ENCODE measurements at places on chromosomes 4 and X. TPM values are rescaled to one million over a fixed set of nuclear protein-coding genes. Genes with fewer than 3 reads are reported as not detected.

GRCh38 chrX:68936608-68937007, 107.8 kb downstream of the EFNB1 start:
- DNase-seq, result no peak
- H3K36me3 ChIP-seq, result no peaks in the 10 kb centered on the region
- no peak overlapping the region for H3K4me3 ChIP-seq
- no peaks in the 10 kb centered on the region for H3K4me1 ChIP-seq
- H3K27me3 ChIP-seq, result no peaks in the 10 kb centered on the region

GRCh38 chrX:134161162-134161561, 75.8 kb upstream of the CCDC160 start:
- H3K27ac ChIP-seq, result no peak overlapping the region
- H3K4me3 ChIP-seq, result no peak overlapping the region
- DNase-seq, result no peak
- no peaks in the 10 kb centered on the region for H3K4me1 ChIP-seq

The IL15 gene
- 6.6 TPM for total RNA-seq

DNA sequence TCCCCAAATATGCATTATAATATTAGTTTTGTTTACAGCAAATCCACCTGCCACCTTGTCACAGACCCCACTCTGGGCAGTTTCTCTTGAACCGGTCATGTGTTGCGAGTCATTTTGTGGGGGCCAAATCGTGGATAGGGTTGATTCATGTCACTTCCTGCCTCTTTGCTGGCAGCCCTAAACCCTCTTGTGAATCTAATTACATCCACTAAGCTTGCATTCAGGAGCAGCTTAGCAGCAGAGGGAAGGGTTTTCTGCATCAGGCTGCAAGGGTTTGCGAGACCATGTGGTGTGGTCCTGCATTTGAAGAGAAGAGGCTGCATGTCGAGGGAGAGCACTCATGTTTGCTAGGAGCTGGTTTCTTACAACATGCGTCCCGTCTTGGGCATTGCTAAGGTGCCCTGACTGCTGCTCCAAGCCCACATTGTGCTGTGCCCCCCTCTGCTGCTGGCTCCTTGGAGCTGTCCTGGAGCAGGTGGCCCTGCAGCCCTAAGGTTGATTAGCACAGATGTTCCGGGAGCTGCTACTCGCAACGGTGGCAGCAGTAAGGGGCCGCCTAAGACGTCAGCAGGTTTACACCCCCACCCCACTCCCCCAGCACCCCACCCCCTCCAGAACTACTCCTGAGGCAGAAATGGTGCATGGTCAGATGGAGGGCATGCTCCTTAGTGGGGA, 88.9 kb upstream of the CLDN34 start:
- no peak overlapping the region for H3K4me3 ChIP-seq
- no peaks in the 10 kb centered on the region for H3K4me1 ChIP-seq
- no peaks in the 10 kb centered on the region for H3K27me3 ChIP-seq
- no peak overlapping the region for H3K27ac ChIP-seq
- H3K36me3 ChIP-seq, result no peaks in the 10 kb centered on the region

The RRH gene
- not detected for total RNA-seq

- H3K27me3 ChIP-seq, result no peaks in the 10 kb centered on the region
- no peaks in the 10 kb centered on the region for H3K4me1 ChIP-seq
- no peaks in the 10 kb centered on the region for H3K36me3 ChIP-seq
- no peak overlapping the region for H3K4me3 ChIP-seq
Observed at GRCh38 chr4:61984260-61984909, 784.3 kb downstream of the ADGRL3 start.

DNA sequence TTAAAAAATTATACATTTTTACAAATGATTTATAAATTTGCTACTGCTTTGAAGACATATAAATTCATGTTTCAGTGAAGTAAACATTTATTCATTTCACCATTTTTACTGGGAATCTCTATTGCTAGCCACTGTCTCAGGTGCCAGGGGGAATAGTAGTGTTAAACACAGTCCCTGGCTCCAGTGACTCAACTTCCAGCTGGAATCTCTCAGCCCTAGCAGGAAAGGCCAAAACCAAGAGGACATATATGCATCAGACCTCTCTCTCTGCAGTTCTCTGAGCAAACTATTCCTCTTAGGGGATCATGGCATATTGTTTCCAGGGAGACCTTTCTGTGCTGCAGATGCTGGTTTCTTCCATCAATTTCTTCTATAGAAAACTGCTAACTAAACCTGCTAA, 1009.0 kb upstream of the LCORL start:
- no peak overlapping the region for H3K27ac ChIP-seq
- no peaks in the 10 kb centered on the region for H3K36me3 ChIP-seq
- no peaks in the 10 kb centered on the region for H3K27me3 ChIP-seq
- DNase-seq, result no peak
- peaks cover 5% of the 10 kb centered on the region for H3K4me1 ChIP-seq

- no peak for DNase-seq
- H3K4me3 ChIP-seq, result no peak overlapping the region
- H3K27me3 ChIP-seq, result no peaks in the 10 kb centered on the region
- peak overlapping the region; percentile 19 for H3K27ac ChIP-seq
Observed at GRCh38 chr4:78749972-78750727, 26.0 kb upstream of the BMP2K start.

The MEPE gene
- total RNA-seq, result not detected

The TIGD4 gene
- total RNA-seq, result not detected

The COL25A1 gene
- total RNA-seq, result 0.75 TPM

The ARX gene
- total RNA-seq, result not detected

DNA sequence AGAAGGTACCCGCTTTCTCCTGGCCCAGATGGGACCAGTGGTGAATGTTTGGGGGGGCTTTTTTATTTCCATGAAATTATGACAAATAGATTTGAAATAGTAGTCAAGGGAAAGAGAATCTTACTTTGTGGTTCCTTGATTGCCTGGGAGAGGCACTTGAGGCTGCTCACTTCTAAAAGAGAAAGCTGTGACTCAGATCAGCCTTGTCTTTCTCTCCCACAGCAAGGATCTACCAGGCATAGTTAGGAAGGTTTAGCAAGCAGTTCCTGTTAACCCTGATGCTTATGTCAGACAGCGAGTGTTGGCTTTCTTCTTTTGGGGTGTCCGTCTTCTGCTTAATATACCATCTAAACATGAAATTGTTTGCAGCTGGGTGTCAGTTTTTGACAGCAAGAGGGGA, 114.5 kb downstream of the TSPAN7 start:
- H3K4me3 ChIP-seq, result no peak overlapping the region
- H3K27me3 ChIP-seq, result no peaks in the 10 kb centered on the region
- H3K4me1 ChIP-seq, result no peaks in the 10 kb centered on the region
- no peak overlapping the region for H3K27ac ChIP-seq

The RAB40AL gene
- total RNA-seq, result 0.52 TPM

DNA sequence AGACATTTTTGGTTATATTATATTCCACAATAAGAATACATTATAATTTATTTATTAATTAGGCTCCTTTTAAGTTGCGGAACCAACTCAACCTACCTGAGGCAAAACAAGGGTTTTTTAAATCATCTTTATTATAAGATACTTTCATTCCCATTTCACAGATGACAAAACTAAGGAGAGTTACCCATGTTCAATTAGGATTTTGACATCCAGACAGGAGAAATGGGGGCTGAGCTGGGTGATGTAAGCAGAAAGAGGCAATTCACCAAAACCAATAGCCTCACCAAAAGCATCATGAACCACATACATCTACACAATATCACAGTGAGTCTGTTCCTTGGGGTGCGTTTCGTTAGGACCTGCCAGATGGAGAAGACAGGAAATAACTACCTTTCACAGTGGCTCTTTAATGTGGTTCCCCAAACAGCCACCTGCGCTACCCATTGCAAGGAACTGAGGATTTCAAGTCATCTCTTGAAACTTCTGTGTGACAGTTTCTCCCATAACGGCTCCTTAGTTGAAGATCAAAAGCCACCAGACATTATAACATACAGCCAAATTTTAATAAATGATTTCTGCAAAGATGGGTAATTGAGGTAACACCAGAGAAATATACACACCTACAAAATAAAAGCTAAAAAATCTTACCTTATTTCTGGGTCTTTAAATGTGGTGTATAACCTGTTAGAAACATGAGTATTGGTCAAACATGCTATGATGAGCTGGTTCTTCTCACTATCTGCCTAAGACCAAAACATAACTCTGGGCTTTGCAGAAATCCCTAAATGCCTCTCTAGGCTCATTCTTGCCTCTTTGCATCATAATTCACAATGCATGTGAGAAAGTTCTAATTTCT, 190.6 kb upstream of the LEF1 start:
- no peak overlapping the region for H3K4me3 ChIP-seq
- peaks cover 19% of the 10 kb centered on the region for H3K4me1 ChIP-seq
- DNase-seq, result no peak
- peaks cover 6% of the 10 kb centered on the region for H3K27me3 ChIP-seq
- H3K36me3 ChIP-seq, result no peaks in the 10 kb centered on the region

- DNase-seq, result no peak
- H3K4me3 ChIP-seq, result no peak overlapping the region
- no peaks in the 10 kb centered on the region for H3K27me3 ChIP-seq
Observed at GRCh38 chr4:180668732-180669131, 1574.5 kb upstream of the TENM3 start.

DNA sequence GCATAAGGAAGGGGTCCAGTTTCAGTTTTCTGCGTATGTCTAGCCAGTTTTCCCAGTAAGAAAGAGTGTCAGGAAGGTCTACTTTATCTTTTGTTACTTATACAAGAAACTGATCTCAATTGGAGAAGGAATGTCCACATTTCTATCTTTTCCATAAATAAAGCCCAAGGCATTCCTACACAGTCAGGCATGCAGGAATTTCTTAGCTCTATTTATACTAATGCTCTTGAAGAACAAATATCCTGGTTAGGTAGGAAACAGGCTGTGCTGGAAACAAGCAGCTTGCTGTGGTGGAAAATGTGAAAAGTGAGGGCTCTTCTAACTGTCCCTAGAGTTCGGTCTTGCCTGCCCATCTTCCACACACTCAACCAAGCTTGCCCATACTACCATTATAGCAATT, 37.9 kb upstream of the PITX2 start:
- no peaks in the 10 kb centered on the region for H3K27me3 ChIP-seq
- no peaks in the 10 kb centered on the region for H3K4me1 ChIP-seq
- H3K36me3 ChIP-seq, result no peaks in the 10 kb centered on the region
- no peak for DNase-seq
- H3K4me3 ChIP-seq, result no peak overlapping the region

The RAB39B gene
- total RNA-seq, result 0.75 TPM

DNA sequence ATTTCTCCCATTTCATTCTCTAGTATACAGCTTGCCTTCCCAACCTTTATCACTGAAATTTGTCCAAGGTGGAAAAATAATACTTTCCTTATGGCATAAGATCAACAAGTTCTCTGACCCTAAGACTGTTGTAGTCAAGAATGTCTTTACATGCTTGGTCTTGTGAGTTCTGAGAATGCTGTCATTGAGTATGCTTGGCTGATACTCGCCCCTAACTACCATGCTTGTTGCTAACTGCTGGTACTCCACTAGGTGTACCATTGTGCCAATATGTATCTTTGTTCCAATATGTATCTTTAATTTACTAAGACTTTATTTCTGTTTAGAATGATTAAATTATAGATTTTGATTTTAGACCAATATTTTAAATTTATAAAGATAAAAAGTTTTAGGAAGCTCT, 796.4 kb downstream of the PCDH7 start:
- H3K36me3 ChIP-seq, result no peaks in the 10 kb centered on the region
- no peaks in the 10 kb centered on the region for H3K4me1 ChIP-seq

The TRIML2 gene
- not detected for total RNA-seq

GRCh38 chr4:7540206-7540605, 105.5 kb upstream of the PSAPL1 start:
- no peaks in the 10 kb centered on the region for H3K27me3 ChIP-seq
- no peak overlapping the region for H3K27ac ChIP-seq
- H3K36me3 ChIP-seq, result no peaks in the 10 kb centered on the region
- H3K4me3 ChIP-seq, result no peak overlapping the region
- DNase-seq, result no peak
- H3K4me1 ChIP-seq, result no peaks in the 10 kb centered on the region

DNA sequence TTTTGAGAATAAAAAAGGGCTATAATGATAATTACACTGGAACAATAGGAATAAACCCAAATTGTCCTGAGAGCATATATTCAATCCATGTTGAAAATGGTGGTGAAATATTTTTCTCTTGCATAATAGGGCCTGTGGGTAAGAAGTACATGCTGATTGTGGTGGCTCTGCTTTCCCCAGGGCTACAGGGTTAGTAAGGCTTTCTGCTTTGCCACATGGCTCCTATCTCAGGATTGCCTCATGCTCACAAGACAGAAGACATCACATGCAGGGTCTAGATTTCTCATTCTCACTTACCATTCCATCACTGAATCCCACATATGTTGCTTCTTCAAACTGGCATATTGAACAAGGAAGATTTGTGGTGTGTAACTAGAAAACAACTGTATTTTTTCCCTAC, 12.4 kb upstream of the VEGFC start:
- H3K36me3 ChIP-seq, result no peaks in the 10 kb centered on the region
- no peak for DNase-seq
- H3K4me3 ChIP-seq, result no peak overlapping the region
- no peak overlapping the region for H3K27ac ChIP-seq
- H3K27me3 ChIP-seq, result no peaks in the 10 kb centered on the region

Data from upper lobe of right lung (tissue), 1 donor.